ENCODE measurements at places on chromosomes 2 and 18.

DNA sequence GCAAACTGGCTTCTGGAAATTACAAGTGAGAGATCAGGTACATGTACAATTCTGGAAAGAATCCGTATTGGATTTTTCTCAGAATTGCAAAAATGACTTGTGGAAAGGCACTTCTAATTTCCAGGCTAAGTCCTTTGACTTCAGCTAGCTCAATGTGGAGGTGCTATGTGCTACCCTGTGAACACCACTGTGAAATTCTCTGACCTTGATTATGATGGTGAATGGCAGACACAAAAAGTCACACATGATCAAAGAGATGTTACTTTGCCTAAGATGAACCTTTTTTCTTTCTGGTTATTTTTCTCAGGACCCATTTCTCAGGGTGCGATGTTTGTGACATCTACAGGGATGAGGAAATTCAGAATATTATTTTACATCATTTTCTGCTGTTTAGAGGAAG is 856.6 kb upstream of the VRK2 start:
- H3K4me3 ChIP-seq, result no peak overlapping the region
- no peaks in the 10 kb centered on the region for H3K27me3 ChIP-seq
- H3K4me1 ChIP-seq, result no peaks in the 10 kb centered on the region
- H3K36me3 ChIP-seq, result no peaks in the 10 kb centered on the region
- no peak overlapping the region for H3K27ac ChIP-seq

- H3K4me1 ChIP-seq, result no peaks in the 10 kb centered on the region
- no peak for DNase-seq
- H3K27ac ChIP-seq, result no peak overlapping the region
- H3K36me3 ChIP-seq, result no peaks in the 10 kb centered on the region
These were observed 78.1 kb upstream of the LAPTM4A start for GRCh38 chr2:20129331-20130159.

DNA sequence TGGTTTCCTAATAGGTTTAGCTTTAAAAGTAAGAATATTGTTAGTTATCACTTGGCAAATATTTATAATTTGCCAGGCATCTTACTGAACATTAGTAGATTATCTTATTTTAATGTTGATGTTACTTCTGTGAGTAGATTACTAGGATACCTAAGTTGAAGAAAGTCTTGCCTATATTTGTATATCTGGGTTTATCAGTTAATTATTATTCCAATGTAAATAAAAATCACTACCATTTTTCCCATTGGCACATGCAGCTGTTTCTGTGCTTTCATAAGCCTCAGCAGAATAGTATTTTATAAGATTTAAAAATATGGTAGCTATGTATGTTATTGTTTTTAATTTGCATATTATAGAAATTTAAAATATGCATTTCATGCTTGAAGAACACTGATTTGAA is 16.3 kb upstream of the TRIM43B start:
- no peak overlapping the region for H3K27ac ChIP-seq
- no peaks in the 10 kb centered on the region for H3K4me1 ChIP-seq
- peaks cover 11% of the 10 kb centered on the region for H3K27me3 ChIP-seq
- no peak overlapping the region for H3K4me3 ChIP-seq

- H3K27me3 ChIP-seq, result peaks cover 11% of the 10 kb centered on the region
- H3K4me1 ChIP-seq, result peaks cover 2% of the 10 kb centered on the region
- DNase-seq, result no peak
- H3K36me3 ChIP-seq, result no peaks in the 10 kb centered on the region
- H3K27ac ChIP-seq, result no peak overlapping the region
These were observed 189.2 kb downstream of the ZBTB7C start for GRCh38 chr18:48219810-48220499.

DNA sequence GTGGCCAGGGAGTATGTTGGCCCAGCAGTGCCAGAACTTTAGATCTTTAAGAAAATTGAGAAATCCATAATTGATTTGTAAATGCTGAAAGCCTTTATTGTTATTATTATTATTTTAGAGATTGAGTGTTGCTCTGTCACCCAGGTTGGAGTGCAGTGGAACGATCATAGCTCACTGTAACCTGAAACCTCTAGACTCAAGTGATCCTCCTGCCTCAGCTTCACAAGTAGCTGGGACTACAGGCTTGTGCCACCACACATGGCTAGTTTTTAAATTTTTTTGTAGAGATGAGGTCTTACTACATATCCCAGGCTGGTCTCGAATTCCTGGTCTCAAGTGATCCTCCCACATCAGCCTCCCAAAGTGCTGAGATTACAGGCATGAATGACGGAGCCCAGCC is 143.2 kb upstream of the CCDC68 start:
- H3K4me3 ChIP-seq, result no peak overlapping the region
- H3K4me1 ChIP-seq, result no peaks in the 10 kb centered on the region
- no peak for DNase-seq
- H3K27me3 ChIP-seq, result no peaks in the 10 kb centered on the region
- H3K27ac ChIP-seq, result no peak overlapping the region

GRCh38 chr2:239879423-239880084 is 145.6 kb downstream of the NDUFA10 start:
- DNase-seq, result no peak
- H3K27me3 ChIP-seq, result peaks cover 11% of the 10 kb centered on the region
- H3K36me3 ChIP-seq, result no peaks in the 10 kb centered on the region
- H3K4me3 ChIP-seq, result no peak overlapping the region
- H3K4me1 ChIP-seq, result peaks cover 2% of the 10 kb centered on the region
- H3K27ac ChIP-seq, result no peak overlapping the region

Measured in T-helper 2 cell treated with Interferon-gamma antibody and Interleukin-4, amounts not matched to agents 5 μg/mL and 100 μg/mL, for 36 hours (primary cell).